ENCODE measurements at places on chromosomes 16 and 17. TPM values are rescaled to one million over a fixed set of nuclear protein-coding genes. Genes with fewer than 3 reads are reported as not detected.

TMC8 gene
- 55.8 TPM for total RNA-seq

DNA sequence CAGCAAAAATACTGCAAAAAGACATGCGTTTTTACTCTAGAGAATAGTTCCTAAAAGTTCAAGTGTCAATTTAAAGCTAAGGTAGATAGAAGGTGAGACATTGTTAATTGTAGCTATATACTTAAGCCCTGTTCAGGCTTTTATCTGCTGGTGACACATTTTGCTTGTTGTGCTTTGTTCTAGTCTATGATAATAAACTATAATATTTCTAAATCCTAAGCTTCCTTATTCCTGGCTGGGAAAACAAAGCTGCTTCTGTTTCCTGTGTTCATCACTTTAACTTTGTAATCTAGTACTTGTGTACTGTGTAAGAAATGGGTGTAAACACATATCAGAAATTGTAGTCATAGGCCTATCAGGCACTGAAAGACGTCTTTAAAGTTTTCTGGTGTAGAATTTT is 77.3 kb downstream of the EFCAB13 start:
- DNase-seq: no peak

SLC5A10 gene
- total RNA-seq: 0.08 TPM

GALR2 gene
- total RNA-seq: not detected

RBL2 gene
- 38.0 TPM for total RNA-seq

NPEPPS gene
- 107 TPM for total RNA-seq

DNA sequence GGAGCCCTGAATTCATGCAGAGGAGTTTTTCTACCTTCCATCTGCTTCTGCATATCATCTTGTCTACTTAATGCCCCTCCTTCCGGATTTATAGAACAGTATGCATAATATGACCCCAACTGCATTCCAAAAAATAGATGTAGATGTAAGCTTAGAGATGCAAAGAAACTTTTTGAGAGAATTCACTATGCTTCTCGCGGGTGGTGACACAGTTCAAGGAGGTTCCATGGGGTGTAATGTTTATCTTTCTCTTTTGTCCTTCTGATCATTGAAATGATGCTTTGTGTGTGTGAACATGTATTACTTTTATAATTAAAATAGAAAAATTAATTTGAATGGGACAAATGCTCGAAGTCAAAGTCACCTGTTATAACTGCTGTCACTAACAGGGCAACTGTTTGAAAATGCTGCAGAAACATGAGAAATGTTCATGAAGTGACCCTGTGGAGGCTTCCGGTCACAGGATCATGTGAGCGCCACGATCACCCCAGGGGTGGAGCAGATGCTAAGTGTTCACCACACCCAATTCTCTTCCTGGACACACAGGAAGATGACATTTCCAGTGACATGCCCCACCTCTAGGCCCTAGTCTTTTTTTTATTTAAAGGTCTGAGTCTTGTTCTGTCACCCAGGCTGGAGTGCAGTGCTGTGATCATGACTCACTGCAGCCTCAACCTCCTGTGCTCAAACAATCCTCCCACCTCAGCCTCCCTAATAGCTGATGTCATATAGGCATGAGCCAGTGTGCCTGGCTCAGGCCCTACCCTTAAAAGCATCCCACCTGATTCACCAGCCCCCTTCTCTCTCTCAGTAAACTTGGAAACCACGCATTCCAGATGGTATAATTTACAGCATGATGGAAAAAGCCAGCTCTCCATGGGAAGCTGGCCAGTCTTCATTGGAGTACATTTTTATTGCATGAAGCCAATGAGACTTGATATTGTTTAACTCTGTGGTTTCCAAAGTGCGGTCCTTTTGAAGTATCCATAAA is 21.0 kb upstream of the AGRP start:
- DNase-seq: no peak

GRCh38 chr16:22427556-22427955 is 53.1 kb upstream of the CDR2 start:
- no peak for DNase-seq

ELAC2 gene
- total RNA-seq: 73.7 TPM

DNA sequence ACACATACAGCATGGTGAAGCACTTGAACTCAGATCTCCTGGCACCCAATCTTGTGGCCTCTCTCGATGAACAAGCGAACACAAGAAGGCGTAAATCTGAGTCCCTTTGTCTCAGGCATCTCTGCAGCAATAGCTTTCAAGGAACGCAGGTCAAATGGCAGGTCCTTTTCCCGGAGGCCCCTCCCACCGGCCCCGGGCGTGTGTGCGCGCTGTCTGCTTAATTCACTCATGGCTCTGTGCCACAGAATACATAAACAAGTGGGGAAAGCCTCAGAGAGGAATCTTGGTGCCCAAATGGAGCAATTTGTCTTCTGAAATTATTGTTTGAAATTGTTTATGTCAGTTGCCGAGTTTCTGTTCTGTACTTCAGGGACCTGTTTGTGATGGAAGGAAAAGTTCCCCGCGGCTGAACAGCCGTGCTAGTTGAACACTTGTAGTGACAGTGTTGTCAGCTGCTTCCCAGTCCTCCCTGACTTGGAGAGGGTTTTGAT is 14.8 kb downstream of the MYOCD start:
- DNase-seq: no peak

ADCY9 gene
- total RNA-seq: 3.3 TPM

DNA sequence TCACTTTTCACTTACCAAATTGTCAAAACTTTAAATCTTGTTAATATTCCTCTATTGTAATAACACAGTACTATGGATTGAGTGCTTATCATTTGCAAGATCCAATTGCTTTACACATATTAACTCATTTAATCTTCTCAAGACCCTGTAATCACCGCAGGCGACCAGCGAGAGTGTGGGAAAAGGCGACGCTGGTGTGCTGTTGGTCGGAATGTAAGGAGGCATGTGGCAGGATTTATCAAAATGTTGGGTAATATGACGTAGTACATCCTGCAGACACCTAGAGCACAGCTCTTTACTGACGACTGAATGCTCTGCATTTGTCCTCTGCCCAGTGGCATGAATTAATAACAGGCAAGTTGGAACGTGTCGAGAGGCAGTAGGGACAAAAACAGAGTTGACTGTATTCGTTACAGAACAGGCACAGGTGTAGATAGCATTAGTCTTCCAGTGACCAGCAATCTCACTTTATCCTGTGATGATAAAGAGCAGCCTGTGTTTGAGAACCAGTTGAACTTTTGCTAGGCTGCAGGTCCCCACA is 80.3 kb downstream of the TNRC6C start:
- no peak for DNase-seq

- peak; percentile 26 for DNase-seq
Measured at GRCh38 chr17:39979893-39980350, 685 bp upstream of the PSMD3 start.

- no peak for DNase-seq
Measured at GRCh38 chr17:77231076-77231871, 90.5 kb downstream of the SEC14L1 start.

DNA sequence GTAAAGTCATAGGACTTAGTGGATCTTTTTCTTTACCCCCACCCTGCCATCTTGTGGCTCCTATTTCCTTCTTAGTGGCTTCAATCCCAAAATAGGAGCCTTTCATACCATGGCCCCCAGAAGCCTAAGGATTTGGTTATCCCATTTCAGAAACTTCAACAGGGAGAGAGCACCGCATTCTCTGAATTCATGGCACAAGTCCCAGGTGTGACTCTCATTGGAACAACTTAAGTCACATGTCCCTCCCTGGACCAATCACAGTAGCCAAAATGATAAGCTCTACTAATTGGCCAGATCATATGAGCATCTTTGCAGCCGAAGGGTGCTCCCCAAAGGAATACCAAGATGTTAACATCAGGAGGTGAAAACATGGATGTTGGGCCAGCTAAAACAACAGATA is 43.2 kb downstream of the AXIN2 start:
- no peak for DNase-seq

DNA sequence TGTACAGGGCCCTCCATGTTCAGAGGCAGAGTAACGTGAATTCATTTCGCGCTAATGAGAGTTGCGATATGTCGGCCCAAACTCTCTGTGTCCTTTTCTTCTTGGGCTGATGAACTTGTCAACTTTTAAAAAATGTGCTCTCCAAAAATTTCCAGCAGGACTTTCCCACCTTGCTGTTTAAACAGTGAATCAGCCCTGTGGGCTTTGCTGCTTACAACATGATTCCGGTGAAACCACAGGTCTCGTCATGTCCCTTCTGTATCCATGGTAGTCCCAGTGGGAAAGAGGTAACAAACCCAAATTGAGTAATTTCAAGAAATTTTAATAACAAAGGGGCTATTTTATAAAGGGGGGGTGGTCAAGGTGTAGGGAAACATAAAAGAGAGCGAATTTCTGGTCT is 612.9 kb downstream of the MAF start:
- no peak for DNase-seq

- peak; percentile 78 for DNase-seq
Measured at GRCh38 chr17:82300707-82301270, 16.6 kb downstream of the CD7 start.

DNA sequence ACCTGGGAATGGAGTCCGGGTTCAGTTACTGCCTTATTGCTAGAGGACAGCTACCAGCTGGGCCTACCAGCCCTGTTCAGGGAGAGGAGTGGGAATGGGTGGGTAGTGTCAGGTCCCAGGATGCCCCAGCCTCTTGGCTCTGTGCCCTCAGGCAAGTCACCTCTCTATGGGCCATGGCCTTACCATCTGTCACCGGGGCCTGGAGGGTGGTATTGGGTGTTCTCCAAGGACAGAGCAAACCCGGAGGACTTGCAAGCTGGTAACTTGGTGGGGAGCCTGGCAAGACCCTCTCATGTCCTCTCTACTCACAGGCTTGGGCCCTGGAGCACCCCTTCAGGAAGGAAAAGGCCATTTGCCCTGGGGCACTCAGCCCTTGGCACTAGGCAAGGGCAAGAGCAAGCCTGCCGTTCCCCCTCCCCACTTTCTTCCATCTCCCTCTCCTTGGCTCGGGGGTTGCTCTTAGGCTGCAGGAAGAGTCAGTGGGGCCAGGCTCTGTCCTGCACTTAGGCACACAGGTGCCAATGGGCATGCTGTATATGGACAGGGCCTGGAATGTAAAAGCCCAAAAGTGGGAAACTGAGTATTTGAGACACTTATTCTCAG is 170.0 kb upstream of the ZNF267 start:
- no peak for DNase-seq

DNA sequence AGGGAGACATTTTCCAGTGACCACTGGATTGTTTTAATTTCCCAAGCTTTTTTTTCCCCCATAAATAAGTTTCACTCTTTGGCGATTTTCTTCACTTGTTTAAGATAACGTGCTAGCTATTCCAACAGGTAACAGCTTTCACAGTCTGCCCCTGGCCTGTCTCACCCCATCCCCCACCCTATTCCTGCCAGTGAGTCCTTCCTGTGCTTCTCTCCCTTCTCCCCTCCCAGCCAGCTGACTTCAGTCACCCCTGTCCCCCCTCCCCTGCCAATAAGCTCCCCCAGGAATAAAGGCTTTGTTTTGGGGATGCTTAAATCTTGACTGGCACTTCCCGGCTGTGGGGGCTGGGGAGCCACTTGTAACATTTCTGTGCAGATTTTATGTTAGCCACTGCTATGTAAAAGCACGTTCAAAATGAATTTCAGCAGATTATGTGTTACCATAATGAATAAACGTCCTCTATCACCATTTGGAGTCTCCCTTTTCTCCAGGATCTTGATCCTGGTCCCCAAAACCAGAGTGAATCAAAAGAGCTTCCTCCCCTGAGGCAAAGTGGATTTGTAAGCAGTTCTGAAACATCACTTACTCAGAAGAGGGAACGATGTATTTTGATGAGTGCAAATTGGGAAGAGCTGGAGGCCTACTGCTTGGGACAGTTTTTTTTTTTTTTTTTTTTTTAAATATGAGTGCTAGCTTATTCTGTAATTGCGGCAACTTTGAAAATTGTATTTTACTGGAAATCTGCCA is 58.2 kb downstream of the IGF2BP1 start:
- no peak for DNase-seq

GRCh38 chr17:82234211-82235055 is 5.6 kb downstream of the SLC16A3 start:
- no peak for DNase-seq

SSTR5 gene
- not detected for total RNA-seq

DNA sequence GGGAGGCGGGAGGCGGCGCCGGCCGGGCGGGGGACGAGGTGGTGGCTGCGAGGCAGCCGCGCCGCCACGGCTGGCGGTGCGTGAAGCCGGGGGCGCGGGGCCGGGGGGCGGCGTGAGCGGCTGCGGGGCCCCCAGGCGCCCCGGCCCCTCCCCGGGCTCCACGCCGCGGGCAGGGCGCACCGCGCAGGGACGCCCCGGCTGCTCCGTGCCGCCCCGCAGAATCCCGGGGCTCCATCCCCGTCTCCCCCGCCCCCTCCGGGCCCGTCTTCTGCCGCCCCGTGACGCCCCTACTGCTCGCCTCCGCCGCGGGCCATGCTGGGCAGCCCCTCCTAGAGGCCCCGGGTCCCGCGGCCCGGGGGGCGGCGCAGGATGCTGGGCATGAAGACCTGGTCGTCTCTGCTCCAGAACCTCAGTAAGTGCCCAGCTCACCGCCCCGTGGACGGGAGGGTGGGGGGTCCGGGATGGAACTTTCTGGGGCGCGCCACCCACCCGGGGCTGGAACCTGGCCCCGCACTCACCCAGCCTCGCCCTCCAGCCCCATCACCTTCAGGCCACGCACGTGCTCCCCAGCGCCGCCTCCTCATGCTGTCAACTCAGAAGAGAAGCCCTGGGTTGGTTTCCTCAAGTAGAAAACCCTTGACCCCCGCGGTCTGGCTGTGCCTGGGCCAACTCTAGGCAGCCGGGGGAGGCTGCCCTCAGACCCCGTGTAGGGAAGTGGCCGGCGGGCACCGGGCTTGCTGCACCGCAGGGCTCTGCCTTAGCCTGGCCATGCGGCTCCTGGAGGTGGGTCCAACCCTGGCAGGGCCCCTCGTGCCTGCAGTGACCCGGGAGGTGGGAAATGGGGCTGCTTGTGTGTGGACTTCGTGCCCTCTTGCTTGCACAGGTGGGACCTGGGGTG is 150.2 kb upstream of the GSE1 start:
- DNase-seq: no peak

BAIAP3 gene
- total RNA-seq: 6.5 TPM

DNA sequence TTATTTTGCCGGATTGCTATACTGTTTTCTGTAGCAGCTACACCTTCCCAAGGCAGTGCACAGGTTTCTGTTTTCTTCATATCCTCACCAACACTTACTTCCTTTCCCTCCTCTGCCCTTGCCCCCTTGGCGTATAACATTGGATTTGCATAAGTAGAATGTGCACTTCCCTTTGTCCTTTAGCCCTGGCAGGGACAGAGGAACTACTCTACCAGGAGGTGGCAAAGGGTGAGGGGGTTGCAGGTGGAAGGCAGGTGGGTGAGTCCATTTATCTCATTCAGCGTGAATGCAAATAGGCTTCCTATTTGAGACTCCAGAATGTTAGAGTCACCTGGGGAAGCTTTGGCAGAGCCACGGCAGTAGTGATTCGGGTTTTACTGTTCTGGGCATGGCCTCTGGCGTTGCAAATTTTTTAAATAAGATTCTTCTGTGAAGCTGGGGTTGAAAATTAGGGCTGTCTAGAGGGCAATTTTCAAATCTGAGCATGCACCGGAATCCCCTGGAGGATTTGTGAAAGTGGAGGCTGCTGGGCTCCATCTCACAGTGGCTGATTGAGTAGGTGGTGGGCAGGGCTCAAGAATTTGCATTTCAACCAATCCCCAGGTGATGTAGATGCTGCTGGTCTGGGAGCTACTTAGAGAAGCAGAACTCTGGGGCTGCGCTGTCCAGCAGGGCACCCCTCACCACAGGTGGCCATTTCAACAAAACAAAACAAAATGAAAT is 84.7 kb downstream of the PLCG2 start:
- DNase-seq: no peak

GRCh38 chr17:63571632-63572310 is 21.5 kb downstream of the DCAF7 start:
- no peak for DNase-seq

MC1R gene
- total RNA-seq: 2.9 TPM

Measured in endothelial cell (in vitro differentiated cells).